Stimulated activated CD4-positive, alpha-beta T cell treated with anti-CD3 and anti-CD28 coated beads, TNF-alpha, amount 100 ng/mL, for 24 hours (primary cell): ENCODE measurements at places on chromosomes 7 and 10.

GRCh38 chr10:129715805-129716204 lies 248.3 kb downstream of the EBF3 start:
- DNase-seq: no peak

- no peak for DNase-seq
These were observed 25.2 kb upstream of the FIGNL1 start for GRCh38 chr7:50475340-50475739.

DNA sequence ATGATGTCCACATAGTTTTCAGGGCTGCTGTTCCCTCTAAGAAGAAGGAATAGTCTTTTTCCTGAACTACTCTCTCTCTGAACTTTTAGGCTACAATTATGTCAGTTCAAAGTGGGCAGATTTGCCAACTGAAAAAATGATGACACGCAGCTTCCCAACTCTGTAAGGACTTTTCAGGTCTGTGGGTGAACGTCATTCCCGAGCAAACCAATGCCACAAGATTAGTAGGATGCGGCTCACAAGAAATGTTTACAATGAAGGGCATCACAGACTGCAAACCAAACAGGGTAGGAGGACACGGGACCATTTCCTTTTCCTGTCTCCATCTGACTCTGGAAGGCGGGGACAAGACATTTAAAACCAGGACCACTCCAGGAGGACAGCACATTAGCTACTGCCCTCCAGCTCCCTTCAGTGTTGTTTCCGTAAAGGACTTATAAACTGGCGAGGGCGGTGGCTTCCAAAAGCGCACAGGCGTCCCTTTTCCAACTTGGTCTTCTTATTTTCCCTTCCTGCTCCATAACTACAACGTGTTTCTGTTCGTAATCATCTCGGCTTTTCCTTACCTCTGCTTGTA lies 539 bp upstream of the MKLN1 start:
- no peak for DNase-seq

- no peak for DNase-seq
These were observed 124.0 kb downstream of the NPY start for GRCh38 chr7:24407965-24408364.

DNA sequence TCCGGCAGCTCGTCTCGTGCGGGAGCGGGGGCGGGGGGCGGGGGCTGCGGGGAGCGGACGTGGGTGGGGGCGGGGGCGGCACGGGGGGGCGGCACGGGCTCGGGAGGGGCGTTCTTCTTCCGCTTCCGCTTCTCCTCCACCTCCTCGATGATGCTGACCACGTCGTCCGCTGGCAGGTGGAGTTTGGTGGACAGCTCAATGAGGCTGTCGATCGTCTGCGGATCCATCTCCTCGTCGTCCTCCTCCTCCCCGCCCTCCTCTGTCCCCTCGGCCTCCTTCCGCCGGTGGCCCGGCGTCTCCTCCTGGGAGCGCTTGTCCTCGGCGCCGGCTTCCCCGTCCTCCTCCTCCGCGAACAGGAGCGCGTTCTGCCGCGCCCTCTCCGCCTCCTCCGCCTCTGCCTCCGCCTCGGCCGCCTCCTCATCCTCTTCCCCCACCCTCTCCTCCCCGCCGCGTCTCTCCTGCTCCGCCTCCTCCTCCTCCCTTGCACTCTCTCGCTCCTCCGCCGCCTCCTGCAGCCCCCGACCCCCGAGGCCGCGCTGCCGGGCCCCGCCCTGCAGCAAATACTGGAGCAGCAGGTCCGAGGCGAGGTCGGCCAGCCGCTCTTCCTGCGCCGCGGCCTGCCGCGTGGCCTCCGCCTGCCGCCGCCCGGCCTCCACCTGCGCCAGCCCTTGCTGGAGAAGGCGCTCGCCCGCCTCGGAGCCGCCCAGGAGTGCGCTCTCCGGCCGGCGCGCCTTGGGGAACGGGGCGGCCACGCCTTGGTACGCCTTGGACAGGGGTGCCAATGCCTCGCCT lies 1.9 kb downstream of the VGF start:
- no peak for DNase-seq

- no peak for DNase-seq
These were observed 103.0 kb downstream of the LCOR start for GRCh38 chr10:96935148-96935547.

DNA sequence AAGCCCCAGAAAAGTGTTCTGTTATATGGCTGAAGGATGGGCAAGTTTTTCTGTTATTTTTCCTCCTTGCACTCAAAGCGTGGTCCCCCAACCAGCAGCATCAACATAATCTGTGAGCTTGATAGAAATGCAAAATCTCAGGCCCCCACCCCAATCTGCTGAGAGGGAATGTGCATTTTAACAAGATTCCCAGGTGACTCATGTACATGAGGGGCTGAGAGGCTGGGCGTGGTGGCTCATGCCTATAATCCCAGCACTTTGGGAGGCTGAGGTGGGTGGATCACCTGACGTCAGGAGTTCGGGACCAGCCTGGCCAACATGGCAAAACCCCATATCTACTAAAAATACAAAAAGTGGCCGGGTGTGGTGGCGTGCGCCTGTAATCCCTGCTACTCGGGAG lies 326.8 kb upstream of the PODXL start:
- DNase-seq: no peak

DNA sequence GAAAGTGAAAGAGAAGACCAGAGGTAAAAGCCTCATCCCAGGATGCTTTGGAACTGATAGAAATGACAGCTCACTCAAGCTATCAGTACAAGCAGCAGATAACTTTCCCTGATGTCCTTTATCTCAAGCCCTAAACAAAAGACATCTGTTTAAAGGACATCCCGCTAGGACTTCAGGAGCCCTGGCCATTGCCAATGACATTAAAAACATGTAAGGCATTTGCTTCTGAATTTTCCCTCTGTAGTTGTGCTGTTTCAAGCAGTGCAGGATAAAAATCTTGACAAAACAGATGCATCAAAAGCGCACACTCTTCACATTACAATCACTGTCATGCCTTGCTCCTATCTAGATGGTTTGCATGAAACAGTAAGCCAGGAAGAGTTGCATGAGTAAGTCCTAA lies 159.8 kb downstream of the AOAH start:
- no peak for DNase-seq

DNA sequence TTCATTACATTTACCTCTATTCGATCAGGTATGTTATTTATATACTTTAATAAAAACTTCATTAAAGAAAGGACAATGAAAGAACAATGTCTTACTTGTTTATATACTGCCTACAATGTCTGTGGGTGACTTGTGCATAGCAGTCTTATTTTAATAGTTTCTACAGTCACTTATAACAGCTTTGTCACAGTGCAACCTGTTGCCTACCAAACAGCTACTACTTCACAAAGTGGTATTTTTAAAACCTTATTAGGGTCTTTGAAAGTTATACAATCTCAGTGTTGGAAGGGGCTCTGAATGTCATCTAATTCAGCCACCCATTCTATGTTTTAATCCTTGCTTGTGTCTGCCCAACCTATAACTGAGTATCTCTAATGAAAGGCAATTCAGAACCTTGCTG lies 19.0 kb downstream of the MTPN start:
- DNase-seq: no peak

- no peak for DNase-seq
These were observed 174.9 kb upstream of the TRIM24 start for GRCh38 chr7:138285129-138285528.

- no peak for DNase-seq
These were observed 58.1 kb upstream of the MXI1 start for GRCh38 chr10:110149259-110149658.

GRCh38 chr10:47077941-47078340 lies 166.7 kb downstream of the PTPN20 start:
- no peak for DNase-seq

- no peak for DNase-seq
These were observed 535 bp downstream of the ASAH2B start for GRCh38 chr10:50740293-50740648.
